ENCODE measurements at places on chromosomes 7 and 10.

GRCh38 chr10:11150879-11151415, 133.3 kb downstream of the CELF2 start:
- DNase-seq, result no peak

GRCh38 chr7:115600207-115600606, 430.4 kb downstream of the TFEC start:
- no peak for DNase-seq

GRCh38 chr7:5701085-5701914, 80.2 kb downstream of the RNF216 start:
- peak; percentile 79 for DNase-seq

DNA sequence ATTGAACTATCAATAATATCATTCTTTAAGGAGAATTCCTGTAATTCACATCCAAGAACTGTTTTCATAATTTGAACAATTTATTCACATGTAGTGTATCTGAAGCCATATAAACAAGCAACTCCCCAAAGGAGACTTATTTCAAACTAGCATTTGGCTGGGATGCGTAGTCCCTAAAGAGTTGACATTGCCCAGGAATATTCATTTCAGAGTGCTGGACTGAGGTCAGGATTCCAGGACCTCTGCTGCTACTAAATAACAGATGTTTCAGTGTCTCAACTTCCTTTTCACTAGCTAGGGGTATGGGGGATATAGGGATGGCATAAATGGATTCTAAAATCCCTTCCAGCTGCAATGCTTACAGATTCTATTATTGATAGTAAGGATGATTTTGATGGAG, 177.0 kb downstream of the TSPAN12 start:
- DNase-seq, result no peak

DNA sequence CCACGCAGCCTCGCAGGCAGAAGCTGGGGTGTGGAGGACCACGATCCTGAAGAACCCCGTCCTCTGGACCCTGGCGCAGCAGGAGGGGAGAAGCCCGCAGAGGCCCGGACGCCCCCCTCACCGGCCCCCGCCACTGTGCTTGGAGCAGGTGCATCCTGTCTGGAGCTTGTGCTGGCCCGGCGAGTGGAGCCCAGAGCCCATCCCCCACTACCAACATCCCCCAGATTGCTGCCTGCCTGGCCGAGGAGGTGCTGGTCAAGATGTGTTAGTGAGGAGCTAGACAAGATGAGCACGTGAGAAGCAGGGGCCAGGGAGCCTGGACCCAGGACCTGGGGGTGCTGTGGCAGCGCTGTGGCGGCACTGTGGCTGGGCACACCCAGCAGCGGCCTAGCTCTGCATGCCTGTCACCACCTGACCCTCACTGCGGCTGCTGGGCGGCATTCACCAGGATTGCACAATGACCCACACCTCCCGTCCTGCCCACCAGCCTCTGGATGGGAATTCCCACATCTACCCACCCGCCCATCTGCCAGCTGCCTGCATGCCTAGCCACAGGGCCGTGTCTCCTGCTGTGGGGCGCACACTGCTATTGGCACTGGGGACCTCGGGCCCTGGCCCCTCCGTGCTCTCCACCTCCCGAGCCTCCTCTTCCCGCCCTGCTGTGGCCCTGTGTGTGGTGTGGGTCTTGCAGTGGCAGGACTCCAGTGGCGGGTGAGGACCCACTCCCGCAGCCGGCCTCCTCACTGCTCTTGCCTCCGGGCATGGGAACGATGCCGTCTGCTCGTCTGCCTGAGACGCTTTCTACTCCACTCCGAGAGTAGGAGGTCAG, 11.8 kb downstream of the GPR146 start:
- no peak for DNase-seq

- no peak for DNase-seq
Measured at GRCh38 chr7:137925754-137926153, 76.1 kb downstream of the CREB3L2 start.

- no peak for DNase-seq
Measured at GRCh38 chr7:365593-365992, 75.6 kb downstream of the FOXL3 start.

DNA sequence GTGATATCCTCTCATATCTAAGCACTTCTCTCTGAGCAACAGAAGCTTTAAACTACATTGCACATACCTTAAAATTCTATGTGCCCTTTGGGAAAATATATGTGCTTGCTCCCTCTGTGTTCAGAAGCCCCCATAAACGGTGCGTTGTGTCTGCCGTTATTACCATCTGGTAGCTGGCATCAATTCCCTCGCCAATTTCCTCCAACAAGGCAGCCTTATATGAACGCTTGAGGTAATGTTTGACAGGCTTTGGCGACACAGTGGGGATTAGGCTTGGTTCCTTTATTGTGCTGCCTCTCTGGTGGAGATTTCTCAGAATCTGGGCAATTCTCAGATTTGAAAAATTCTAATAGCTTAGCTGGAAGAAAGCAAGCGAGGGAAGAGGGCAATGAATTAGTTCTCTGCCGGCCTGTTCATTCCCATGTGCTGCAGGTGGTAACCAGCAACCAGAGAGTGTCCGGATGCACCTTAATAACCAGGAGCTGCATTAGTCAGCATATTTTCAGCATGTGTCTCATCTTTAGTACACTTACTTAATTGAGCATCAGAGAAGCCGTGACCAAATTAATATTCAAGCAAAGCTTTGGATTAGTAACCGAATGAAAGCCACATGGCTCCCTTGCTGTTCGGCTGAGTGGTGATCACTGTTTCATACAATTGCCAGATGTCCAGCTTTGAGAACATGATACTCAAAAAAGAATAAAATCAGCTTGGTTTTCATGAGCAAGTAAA, 7.3 kb upstream of the PPP1R17 start:
- no peak for DNase-seq

- peak; percentile 9 for DNase-seq
Measured at GRCh38 chr10:13658871-13659685, 72.3 kb downstream of the PRPF18 start.

DNA sequence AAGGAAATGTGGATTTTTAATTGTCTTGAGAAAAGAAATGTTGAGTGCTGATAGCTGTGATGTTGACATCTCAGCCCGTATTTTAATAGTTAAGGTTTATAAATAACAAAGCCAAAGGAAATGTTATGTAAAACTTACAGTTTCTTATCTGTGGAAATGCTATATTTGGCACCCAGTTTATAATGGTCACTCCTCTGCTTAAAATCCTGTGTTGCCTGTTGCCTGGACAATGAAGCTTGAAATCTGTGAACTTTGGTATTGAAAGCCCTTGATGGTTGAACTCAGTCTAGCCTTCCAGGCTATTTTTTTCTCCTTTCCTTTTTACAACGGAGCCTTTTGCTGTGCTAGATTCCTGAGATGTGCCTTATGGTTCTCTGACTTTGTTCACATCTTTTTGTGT, 46.5 kb downstream of the MCU start:
- DNase-seq, result no peak

- DNase-seq, result no peak
Measured at GRCh38 chr7:115499956-115500355, 530.6 kb downstream of the TFEC start.

DNA sequence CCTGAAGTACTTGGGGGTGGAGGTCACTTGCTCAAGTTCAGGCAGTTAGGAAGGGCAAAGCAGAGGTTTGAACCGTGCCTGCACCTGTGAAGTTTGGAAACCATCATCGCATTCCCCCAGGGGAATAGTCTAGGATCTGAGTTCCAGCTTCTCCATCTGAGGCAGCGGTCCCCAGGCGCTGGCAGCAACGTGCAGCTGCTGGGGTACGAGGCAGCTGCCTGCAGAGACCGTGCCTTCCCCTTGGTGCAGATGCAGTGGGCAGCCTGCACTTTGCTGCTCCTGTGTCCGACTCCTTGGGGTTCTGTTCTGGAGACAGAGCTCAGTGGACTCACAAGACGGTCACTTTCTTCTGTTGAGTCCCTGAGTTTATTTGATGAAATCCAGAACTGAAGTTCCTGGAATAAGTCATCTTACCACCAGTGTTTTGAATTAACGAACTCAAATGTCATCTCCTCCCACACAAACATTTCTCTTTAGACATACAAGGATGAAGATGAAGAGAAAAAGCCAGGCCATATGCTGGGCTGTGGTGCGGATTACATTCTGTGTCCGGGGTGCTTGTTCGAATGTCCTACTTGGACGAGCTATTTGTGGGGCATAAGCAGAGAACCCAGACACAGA, 19.9 kb upstream of the GIMAP8 start:
- DNase-seq, result no peak

- no peak for DNase-seq
Measured at GRCh38 chr7:51344406-51345138, 28.0 kb upstream of the COBL start.

GRCh38 chr10:78004215-78005026, 24.9 kb downstream of the POLR3A start:
- DNase-seq, result no peak

- DNase-seq, result no peak
Measured at GRCh38 chr7:34842782-34843181, 184.8 kb downstream of the NPSR1 start.

DNA sequence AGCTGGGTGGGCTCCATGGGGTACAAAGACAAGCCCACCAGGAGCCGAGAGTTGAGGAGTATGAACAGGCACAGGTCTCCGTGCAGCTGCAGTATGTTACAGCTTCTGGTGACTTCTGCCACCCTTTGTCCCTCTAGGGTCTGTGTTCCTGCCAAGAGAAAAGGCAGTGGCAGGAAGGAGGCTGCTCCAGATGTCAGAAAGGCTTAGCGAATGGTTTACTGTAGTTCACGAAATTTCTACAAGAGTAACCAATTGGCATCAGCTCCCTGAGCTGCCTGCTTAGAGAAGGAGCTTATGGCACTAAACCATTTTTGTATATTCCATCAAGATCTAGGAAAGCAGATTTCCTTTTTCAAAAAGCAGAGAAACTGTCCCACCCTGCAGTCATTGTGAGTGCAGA, 48.2 kb upstream of the TMEM72 start:
- DNase-seq, result no peak

GRCh38 chr7:39952374-39952773, 2.3 kb downstream of the CDK13 start:
- DNase-seq, result no peak

DNA sequence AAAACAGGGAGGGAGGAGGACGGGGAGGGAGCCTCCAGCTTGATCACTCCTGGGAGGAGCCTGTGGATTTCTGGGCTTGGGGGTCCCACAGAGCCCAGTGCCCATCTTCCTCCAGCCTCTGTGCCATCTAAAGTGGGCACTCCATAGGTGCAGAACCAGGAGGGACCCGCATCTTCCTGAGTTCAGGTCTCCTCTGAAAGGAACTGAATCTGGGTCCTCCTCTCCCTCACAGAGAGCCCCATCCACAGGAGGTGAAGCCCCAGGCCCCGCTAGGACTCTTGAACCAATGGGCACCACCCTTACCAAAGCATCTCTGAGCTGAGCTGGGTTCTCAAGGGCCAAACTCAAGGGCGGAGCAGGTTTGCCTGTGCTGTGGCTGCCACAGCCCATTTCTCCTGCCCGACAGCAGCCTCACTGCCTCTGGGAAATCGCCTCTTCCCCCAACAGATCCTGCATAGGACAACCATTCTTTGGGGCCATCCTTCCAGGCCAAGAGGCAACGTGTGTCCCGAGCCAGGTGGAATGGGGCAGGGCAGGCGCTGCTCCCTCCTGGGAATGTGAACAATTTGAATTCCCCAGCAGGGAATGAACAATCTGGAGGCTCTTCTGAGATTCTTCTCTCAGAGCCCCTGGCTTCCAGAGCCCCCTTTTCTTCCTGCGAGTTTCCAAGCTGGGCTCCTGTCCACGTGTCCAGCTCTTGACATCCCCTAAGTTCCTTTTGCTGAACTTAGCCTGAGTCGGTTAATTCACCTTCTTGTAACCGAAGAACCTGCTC, 411.0 kb upstream of the FOXK1 start:
- DNase-seq, result no peak

DNA sequence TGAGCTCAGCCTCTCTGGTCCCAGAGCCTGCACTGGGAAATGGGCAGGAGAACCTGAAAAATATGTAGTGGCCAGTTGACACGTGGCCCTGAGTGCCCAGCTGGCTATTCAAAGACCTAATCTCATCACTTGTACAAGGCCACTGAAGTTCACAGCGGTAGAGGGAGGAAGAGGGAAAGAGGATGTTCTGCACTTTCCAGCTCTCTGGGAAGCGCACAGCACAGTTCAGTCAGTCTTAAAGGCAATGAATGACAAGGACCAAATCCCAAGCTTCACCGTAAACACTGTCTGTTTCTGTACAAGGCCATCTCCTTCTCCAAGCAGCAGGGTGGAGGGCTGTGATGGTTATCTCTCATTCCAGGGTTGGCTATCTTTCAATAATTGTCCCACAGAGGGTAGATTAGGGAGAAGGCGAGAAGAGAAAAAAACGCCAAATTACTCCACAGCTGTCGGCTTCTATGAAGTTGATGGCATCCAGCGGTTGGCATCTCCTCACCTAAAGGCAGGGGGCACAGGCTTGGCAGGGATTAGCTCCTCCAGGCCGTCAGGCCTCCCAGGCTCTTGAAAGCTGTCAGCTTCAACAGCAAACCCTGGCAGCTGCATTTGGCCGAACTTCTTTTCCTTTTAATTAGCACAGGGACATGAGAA, 10.6 kb downstream of the SFMBT2 start:
- DNase-seq, result no peak

GRCh38 chr10:35612385-35613106, 7.4 kb downstream of the GJD4 start:
- DNase-seq, result no peak

DNA sequence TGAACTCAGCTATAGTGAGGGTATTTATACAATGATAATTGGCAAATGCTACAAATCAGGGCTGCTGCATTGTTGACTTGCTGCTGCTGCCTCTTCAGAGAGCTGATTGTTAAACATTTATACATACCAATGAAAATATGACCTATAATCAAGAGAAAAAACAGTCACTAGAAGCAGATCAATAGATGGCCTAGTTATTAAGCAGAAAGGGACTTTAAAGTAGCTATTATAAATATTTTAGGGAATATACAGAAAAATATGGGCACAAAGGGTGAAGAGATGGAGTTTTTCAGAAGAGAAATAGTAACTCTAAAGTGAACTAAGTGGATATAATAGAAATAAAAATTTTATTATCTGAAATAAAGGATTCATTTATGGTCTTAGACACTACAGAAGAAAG, 14.4 kb upstream of the UNC5B start:
- no peak for DNase-seq

- peak; percentile 25 for DNase-seq
Measured at GRCh38 chr7:151754142-151754590, 122.7 kb downstream of the PRKAG2 start.

All from stimulated activated CD4-positive, alpha-beta T cell treated with anti-CD3 and anti-CD28 coated beads, Interleukin-15, amount 100 ng/mL, for 24 hours (primary cell).